ENCODE measurements at places on chromosomes 6 and 20. TPM values are rescaled to one million over a fixed set of nuclear protein-coding genes. Genes with fewer than 3 reads are reported as not detected.

RSPH4A gene
- total RNA-seq = 0.12 TPM

TREM2 gene
- total RNA-seq = not detected

MYT1 gene
- not detected for total RNA-seq

METTL24 gene
- 0.50 TPM for total RNA-seq

RRAGD gene
- 2.3 TPM for total RNA-seq

DNAH8 gene
- 0.12 TPM for total RNA-seq

TRIM10 gene
- not detected for total RNA-seq

PPP1R16B gene
- 5.3 TPM for total RNA-seq

CENPQ gene
- total RNA-seq = 9.6 TPM

LGSN gene
- not detected for total RNA-seq

CYP24A1 gene
- total RNA-seq = not detected

WFDC5 gene
- total RNA-seq = not detected

VSTM2L gene
- 0.66 TPM for total RNA-seq

SAMD3 gene
- total RNA-seq = 14.4 TPM

MAFB gene
- total RNA-seq = 0.33 TPM

GLP1R gene
- not detected for total RNA-seq

FAM209B gene
- total RNA-seq = not detected

Measured in uterine smooth muscle cell (primary cell).